ENCODE measurements at places on chromosomes 12 and 14. TPM values are rescaled to one million over a fixed set of nuclear protein-coding genes. Genes with fewer than 3 reads are reported as not detected.

DNA sequence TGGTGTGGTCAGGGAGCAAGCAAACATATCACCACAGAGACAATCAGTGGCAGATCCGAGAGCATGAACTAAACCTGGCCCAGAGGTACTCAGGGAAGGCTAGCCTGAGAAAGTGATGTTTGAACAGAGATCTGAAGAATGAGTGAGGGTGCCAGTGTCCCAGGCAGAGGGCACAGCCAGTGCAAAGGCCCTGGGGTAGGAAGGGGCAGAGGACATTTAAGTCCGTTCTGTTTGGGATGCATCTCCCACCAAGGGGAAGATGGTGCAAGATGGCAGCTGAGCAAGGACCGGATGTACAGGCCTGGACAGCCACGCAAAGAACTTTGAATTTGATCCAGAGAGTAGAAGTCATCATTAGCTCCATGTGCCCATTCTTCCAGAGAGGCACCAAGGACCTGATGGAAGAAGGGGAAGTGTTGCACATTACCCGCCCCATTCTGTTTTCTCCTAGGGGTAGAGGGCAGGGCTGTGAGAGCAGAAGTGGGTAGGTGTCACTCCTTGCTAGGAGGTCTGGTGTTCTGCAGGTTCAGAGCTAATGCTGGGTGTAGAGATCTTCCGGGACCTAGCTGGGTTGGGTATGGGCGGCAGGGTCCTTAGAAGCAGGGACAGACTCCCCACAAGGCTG, 3.9 kb downstream of the DTX1 start:
- no peak for DNase-seq

GRCh38 chr12:94841177-94841576, 162.3 kb downstream of the NDUFA12 start:
- no peak for DNase-seq

NELL2 gene
- polyA plus RNA-seq, result 0.26 TPM

GRCh38 chr14:53411125-53411524, 258.0 kb upstream of the DDHD1 start:
- DNase-seq, result peak; percentile 94

YBX3 gene
- polyA plus RNA-seq, result 131 TPM

- no peak for DNase-seq
These were observed 64.2 kb upstream of the IFNG-AS1 start for GRCh38 chr12:67925077-67925476.

DNA sequence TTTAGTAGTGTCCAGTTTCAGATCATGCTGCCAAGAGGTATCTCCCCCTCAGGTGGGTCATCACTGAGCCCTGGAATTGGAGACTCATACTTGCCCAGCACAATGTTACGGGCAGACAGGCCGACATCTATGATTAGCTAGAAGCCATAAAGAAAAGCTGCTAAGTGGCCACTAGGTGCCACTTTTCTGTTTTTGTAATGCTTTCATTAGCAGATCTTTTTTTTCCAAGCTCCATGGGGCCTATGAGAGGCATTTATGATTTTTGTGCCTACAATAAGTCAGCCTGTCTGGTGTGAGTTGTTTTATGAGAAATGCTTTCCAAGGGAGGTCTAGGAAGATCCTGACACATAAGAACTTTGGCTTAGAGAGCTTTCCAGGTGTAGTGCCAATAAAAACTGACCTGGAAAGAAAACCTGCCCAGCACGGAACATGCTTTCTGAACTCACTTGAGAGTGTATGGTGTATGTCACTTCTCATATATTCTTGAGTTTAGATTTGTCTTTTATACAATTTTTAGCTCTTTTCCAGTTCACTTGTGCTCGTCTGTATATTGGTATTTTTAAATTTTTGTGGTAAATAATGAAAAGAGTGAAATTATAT, 21.8 kb upstream of the SMCO2 start:
- peak; percentile 58 for DNase-seq

GRCh38 chr12:115199831-115200230, 515.9 kb upstream of the TBX3 start:
- peak; percentile 80 for DNase-seq

GRCh38 chr14:99647411-99647810, 2.5 kb downstream of the HHIPL1 start:
- peak; percentile 26 for DNase-seq

DNA sequence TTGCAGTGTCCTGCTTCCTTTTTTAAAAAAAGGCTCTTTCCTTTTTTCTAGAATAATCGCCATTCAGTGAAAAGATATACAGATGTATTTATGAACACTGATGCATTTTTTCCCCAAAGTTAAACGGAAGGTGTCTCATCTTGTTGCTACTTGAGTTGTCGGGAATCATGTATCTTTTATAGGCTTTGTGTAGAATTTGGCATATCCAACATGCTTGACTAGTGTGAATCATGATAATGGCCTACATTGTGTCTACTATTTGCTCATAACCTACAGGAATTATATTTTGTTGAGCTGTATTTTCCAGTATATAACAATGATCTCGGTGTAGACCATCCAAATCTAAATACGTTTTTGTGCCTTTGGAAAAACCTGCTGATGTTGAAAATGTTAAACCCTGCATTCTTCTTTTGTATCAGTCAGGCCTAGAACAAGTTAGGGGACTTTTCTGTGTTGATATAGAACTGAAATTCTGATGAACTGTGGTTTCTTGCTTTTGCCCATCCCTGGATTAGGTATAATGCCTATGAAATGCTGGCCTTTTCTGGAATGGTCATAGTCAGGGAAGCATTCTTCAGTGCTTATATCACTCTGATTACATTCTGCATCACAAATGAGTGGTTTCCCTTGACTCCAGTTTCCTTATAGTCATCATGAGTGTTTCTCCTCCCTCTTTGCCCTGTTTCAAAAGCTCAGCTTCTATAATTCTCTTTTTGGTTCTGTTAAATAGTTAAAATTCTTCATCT, 10.8 kb downstream of the BMAL2 start:
- peak; percentile 97 for DNase-seq

- DNase-seq, result peak; percentile 55
These were observed 293.2 kb downstream of the PAWR start for GRCh38 chr12:79397609-79398008.

- DNase-seq, result no peak
These were observed 94.1 kb downstream of the LGR5 start for GRCh38 chr12:71533703-71534102.

GRCh38 chr12:65800937-65801336, 23.3 kb upstream of the HMGA2 start:
- peak; percentile 54 for DNase-seq

CLEC4D gene
- polyA plus RNA-seq, result not detected

PLD4 gene
- 0.05 TPM for polyA plus RNA-seq

EML5 gene
- 8.1 TPM for polyA plus RNA-seq

DNA sequence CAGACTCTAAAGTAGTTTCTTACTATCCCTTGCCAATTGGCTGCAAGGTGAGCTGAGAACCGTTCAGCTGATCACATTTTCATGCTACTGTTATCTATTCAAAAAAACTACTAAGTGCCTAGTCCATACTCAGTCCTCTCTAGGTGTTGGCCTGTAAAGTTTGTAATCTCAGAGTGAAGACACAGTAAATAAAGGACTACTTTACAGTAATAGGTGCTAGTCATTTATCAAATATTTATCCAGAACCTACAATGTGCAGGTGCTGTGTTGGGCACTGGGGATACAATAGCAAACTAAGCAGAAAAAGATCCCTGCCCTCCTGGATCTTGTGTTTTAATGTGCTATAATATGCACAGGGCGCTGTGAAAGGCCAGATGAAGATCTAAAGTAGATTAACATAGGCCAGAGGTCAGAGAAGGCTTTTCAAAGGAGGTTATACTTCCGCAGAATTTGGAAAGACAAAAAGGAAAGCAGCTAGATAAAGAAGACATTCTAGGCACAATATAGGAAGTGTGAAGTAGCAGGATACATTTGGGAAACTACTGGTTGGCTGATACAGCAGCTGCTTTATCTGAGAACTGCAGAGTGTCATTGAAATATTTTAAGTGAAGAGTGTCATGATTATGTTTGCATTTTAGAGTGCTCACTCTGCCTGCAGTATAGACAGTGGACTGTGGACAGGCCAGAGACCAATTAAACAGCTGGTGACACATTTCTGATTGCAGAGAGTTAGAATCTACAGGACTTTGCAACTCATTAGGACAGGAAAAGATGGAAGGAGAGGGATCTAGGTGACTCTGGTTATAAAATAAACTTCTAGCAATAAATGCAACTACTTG, 8.0 kb upstream of the ACTR10 start:
- DNase-seq, result no peak

- no peak for DNase-seq
These were observed 203.5 kb upstream of the G2E3 start for GRCh38 chr14:30355431-30355913.

DNA sequence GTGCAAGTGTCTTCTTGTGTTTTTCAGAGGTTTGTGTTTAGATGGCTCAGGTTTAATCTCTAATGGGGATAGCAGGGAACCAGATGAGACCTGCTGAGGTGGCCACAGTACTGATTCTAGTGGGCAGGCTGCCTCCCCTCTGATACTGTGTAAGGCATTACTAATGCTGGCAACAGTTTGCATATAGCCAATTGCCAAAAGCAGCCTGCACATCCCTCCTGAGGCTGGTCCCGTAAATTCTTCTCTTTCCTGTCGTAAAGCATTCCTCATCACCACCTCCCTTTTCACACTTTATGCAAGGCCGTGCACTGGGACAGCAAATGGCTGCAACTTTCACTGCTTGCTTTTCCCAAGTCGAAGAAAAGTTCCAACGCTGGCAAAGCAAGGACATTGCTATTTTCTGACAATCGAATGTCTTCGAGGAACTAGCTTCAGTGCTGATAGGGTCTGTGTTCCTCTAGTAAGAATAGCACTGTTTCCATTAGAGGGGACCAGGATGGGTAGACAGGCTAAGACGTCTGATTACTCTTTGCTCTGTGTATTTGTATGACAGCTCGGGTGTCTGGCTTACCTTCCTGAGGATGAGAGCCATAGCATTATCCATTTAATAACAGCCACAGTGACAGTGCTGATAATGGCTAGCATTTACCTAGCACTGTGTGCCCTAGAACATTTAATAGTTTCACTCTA, 178.2 kb upstream of the HIF1A start:
- no peak for DNase-seq

DNA sequence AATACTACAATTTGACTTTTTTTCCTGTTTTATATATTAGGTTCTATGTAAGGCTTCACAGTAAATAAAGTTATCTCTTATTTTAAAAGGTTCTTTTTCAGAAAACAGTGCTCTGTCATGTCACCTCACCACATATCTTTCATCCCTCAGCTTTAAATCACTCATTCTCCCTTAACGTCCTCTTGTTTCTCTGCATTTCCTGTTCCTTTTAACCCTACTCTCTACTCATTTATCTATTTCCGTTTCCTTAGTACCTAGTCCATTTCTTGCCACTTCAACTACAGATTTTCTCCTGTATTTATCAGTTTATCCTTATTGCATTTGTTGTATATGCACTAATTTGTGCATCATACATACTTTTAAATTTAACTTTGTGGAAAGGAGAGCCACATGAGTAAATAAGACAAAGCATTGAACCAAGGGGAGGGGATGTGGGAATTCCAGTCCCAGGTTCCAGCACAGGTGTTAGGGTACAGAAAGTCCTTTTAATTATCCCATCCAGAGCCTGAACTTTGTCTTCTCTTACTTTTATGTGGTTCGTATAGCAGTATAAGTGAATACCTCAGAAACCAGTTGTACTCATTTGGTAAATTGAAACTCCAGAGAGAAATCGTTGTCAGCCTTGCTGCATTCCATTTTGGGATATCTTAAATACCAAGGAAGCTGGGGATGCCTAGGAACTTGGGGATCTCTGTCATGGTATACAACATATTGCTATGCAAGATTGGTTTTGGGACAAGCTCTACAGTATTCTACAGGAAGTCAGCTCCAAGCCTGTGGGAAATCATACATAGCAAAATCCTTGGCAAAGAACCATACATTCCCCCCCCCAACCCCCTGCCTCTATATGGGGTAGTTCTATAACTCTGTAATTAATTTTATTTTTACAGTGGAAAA, 120.5 kb downstream of the DIP2B start:
- DNase-seq, result no peak

SLC17A8 gene
- polyA plus RNA-seq, result not detected

GRCh38 chr12:79547735-79548609, 142.8 kb downstream of the PAWR start:
- DNase-seq, result peak; percentile 83

PMEL gene
- 5.9 TPM for polyA plus RNA-seq

CCDC63 gene
- polyA plus RNA-seq, result not detected

DNA sequence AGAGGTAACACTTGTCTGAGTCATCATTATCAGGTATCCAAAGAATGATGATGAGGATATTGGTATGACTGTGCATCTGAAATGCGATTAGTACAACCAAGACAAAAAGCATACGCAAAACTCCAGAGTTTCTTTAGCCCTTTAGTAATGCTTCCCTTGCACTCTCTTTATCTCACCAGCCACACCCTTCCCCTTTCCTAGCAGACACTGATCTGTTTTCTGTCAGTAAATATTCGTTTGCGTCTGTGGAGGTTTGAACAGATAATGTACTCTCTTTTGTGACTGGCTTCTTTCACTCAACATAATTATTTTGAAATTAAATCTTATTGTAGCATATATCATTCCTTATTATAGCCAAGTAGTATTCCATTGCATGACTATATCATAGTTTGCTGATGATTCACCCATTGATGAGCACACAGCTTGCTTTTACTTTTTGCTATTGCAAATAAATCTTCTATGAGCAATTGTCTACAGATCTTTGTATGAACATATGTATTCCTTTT, 775.7 kb downstream of the SLC6A15 start:
- DNase-seq, result peak; percentile 73

- peak; percentile 61 for DNase-seq
These were observed 15.2 kb upstream of the PEBP1 start for GRCh38 chr12:118120579-118121363.

DNA sequence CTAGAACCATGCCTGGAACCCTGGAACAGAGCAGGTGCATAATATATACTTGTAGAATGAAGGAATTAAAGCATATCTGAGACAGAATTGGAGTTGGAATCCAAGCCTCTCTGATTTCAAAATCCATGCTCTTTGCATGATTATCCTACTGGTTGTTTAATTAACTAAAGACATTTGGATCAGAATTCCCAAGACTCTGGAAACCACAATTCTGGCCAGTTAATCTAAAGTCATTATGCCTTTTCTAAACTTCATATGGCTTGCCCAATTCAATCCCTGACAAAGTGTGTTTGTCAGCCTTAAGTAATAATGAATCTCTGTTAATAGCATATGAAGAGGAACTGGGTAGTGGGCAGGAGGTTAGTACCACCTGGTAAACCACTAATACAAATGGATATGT, 422.6 kb downstream of the ATP23 start:
- DNase-seq, result no peak

- no peak for DNase-seq
These were observed 2.4 kb upstream of the SNW1 start for GRCh38 chr14:77763316-77763715.

LRRC43 gene
- polyA plus RNA-seq, result 0.19 TPM

GRCh38 chr14:103931422-103931821, 3.2 kb downstream of the TDRD9 start:
- DNase-seq, result no peak

INHBC gene
- 0.06 TPM for polyA plus RNA-seq

GRCh38 chr14:81330619-81331122, 69.5 kb downstream of the STON2 start:
- DNase-seq, result no peak

GRCh38 chr12:13196130-13196921, at the start of gene EMP1:
EMP1 (plus strand) TSS chr12:13196726; CDS start chr12:13211511, 14,785 bp downstream.
- peak; percentile 100 for DNase-seq

Measured in IMR-90 (cell line).